Adipocyte (in vitro differentiated cells): ENCODE measurements at places on chromosomes 4 and X.

DNA sequence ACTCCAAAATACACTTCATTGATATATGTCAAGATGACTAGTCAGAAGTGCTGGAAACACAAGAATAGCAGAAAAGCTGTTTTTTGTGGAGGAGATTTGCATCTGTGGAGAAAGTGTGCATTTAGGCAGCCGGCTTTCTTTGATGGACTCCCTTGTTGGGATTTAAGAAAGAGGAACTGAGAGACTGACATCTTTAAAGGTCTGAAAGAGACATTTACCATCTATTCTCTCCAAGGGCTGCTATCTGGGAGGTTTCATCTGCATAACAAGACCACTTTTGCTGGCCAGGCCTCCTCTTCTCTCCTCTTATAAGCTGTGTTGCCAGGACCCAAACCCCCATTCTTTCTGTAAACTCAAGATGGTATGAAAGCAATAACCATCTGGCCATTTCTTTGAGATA, 1065.0 kb downstream of the NLGN4X start:
- DNase-seq = no peak

- DNase-seq = no peak
Measured at GRCh38 chr4:110620322-110620690, 2.6 kb downstream of the PITX2 start.

DNA sequence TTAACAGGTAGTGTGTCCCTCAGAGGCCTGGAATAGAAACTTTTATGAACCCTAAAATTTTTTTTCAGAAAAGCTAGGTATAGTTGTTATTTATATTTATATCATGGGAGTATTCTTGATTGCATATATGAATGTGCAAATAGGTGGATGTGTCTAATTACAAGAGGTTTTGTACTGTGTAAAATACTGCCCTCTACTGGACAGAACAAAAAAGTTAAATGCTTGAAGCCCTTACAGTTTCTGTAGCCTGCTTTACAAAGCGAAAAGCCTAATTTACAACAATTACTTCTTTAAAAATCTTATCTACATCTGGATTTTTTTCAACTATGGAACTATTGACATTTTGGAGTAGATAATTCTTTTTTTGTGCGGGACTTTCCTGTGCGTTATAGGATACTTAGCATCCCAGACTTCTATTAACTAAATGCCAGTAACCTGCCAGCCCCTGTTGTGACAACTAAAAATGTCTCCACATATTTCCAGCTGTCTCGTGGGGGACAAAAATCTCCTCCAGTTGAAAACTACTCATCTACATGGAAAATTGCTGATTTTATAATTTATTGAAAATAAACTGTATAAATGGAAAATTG, 35.1 kb downstream of the ENPEP start:
- DNase-seq = peak; percentile 88

DNA sequence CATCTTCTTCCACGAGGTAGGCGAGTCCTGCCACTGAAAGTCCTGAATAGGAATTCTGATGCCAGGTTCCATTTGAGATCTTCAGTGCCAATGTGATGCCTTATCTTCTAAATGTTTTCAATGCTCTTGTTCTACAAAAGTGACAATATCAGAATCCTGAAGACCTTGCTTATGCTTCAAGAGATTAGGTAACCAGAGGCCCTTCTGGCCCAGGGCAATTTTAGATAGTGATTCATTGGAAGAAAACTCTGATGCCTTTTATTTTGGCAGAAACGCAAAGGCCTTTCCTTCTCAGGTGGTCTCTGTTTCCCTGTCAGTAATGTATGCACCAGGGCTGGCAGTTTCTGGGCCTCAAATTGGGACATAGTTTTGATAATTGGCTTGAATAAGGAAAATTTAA, 144.8 kb downstream of the CEP135 start:
- DNase-seq = no peak

GRCh38 chrX:136752796-136753195, 27.9 kb downstream of the ARHGEF6 start:
- peak; percentile 50 for DNase-seq

- DNase-seq = peak; percentile 6
Measured at GRCh38 chrX:23503835-23504539, 163.3 kb upstream of the PRDX4 start.

- peak; percentile 52 for DNase-seq
Measured at GRCh38 chrX:69163936-69164741, 1.1 kb downstream of the PJA1 start.

DNA sequence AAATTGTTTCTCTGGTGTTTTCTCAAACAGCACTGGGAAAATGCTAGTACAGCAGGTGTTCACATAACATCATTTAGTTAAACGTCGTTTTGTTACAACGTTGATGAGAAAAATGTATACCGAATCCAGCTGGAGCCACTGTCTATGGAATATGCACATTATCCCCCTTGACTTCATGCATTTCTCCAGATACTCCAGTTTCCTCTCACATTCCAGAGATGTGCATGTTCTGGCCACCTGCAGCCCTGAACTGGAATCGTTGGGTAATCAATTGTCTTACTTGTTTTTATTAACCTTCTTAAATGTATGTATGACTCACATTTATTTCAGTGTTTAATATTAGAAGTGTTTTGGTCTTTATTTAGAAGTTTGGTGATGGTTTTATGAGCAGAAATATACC, 18.4 kb upstream of the ODAM start:
- no peak for DNase-seq

- DNase-seq = no peak
Measured at GRCh38 chr4:146638333-146638785, 334 bp upstream of the POU4F2 start.

DNA sequence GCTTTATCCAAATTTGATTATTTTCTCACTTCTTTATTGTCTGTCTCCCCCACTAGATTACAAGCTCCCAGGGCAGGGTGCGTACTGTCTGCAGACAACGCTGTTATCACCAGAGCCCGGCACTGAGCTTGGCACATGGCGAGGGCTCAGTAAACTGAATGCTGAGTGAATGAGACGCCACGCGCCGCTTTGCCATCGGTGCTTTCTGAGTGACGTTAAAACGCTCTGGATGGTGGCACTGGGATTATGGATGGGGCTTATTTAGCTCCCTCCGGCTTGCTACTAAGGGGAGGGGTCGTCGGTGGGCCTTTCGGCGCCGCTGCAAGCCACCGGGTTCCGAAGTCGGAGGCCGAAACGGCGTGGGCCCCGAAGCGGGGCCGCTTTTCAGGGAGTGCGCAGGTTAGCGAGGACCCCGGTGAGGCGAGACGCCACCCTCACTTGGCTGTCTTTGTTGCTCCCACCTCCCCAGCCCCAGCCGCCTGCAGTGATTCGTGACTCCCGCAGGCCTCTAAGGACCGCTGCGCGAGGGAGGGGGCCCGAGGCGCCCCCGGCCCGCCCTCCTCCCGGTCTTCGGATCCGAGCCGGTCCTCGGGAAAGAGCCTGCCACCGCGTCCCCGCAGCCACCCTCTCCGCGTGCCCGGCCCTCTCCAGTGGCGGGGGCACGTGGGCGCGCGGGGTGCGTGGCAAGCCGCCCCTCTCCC, 569 bp upstream of the FHL1 start:
- DNase-seq = peak; percentile 31

DNA sequence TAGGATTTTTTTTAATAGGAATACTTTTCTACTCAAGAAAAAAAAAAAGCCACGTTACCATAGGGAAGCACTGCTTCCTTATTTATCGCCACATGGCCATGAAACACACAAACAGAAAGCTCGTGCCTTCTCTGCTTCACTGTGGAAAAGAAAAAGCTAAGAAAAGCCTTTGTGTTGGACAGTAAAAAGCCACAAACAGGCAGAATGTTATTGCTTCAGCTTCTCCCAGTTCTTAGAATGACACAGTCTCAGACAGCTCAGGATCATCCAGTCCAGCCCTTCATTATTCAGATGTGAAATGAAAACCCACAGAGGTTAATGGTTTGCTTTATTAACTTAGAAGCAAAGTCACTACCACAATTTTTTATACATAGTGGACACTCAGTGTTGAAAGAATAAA, 181.6 kb upstream of the NOCT start:
- no peak for DNase-seq

- DNase-seq = no peak
Measured at GRCh38 chr4:178471994-178472393, 1029.8 kb upstream of the AGA start.

DNA sequence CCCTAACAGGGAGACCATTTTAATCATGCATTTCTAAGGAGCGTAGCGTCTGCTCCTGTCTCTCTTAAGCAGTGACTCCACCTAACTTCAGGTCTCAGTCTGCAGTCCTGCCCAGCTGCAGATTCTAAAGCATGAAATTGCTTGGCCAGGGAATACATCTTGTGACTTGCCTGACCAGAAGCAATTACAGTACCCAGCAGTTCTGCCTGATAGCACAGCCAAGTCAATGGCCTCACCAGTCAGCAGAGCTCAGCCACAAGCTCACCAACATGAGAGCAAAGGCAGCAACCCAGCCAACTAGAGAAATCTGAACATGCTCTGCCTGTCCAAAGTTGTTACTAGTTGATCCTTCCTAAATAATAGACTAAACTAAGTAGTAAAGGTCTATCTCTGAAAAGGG, 2011.9 kb upstream of the PCDH10 start:
- DNase-seq = no peak

DNA sequence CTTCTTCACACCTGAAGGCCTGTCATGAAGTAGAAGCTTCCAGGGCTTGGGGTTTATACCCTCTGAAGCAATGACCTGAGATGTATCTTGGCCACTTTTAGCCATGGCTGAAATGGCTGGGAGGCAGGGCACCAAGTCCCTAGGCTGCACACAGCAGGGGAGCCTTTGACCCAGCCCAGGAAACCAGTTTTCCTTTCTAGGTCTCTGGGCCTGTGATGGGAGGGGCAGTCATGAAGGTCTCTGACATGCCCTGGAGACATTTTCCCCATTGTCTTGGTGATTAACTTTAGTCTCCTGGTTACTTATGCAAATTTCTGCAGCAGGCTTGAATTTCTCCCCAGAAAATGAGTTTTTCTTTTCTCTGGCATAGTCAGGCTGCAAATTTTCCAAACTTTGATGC, 511.0 kb upstream of the KLHL4 start:
- DNase-seq = no peak

- DNase-seq = peak; percentile 93
Measured at GRCh38 chr4:153233761-153234371, 29.6 kb downstream of the TRIM2 start.

- no peak for DNase-seq
Measured at GRCh38 chrX:44261286-44261685, 82.2 kb downstream of the EFHC2 start.

GRCh38 chrX:14902537-14902936, 29.3 kb downstream of the MOSPD2 start:
- no peak for DNase-seq

DNA sequence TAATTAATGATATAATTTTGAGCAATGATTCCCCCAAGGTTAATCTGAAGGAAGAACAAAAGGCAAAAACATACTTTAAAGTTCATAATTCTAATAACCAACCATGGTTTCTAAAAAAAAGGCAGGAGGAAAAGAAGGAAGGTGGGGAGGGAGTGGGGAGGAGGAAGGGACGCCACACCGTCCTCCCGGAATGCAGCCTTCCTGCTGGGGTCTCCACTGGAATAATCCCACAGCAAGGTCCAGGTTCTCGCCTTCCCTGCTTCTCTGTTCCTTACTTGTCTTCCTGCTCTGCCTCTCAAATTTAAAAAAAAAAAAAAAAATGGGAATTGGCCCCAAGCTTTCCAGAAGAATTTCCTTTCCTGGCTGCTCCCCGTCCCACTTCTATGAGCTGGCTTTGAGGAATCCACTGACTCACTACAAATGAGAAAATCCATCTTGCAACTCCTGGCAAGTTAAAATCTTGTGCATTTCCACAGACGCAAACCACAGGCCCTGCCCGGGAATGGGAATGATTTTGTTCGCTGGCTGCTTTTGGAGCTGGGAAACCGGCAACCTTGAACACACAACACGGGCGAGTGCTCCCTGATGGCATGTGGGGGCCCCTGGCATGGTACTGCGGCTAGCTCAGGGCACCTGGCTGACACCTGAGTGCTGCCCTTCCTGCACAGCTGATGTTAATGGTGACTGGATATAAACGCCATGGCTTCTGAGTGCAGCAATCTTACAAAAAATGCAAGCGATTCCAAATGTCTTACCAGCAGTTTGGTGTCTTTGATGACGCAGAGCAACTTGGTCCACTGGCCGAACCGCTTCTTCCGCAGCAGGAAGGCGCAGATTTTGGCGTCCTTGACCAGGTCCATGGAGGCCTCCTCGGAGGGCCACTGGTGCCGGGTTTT, 97.0 kb downstream of the AFAP1 start:
- DNase-seq = peak; percentile 95

GRCh38 chr4:36374836-36375511, 93.6 kb downstream of the DTHD1 start:
- no peak for DNase-seq

DNA sequence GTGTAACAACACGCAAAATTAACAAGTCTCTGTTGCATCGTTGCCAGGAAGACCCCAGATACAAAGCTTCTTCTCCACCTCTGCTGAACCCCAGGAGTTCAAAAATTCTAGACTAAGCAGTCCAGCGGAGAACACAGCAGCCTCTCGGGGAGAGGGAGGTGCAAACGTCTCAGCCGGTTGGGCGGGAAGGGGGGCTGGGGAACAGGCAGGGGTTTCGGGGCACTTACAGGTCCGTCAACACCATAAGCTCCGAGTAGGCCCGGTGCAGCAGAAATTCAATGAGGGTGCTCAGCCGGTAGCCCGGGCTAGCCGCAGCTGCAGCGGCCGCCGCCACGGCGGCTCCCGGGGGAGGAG, 394 bp downstream of the MED14 start:
- DNase-seq = peak; percentile 54

DNA sequence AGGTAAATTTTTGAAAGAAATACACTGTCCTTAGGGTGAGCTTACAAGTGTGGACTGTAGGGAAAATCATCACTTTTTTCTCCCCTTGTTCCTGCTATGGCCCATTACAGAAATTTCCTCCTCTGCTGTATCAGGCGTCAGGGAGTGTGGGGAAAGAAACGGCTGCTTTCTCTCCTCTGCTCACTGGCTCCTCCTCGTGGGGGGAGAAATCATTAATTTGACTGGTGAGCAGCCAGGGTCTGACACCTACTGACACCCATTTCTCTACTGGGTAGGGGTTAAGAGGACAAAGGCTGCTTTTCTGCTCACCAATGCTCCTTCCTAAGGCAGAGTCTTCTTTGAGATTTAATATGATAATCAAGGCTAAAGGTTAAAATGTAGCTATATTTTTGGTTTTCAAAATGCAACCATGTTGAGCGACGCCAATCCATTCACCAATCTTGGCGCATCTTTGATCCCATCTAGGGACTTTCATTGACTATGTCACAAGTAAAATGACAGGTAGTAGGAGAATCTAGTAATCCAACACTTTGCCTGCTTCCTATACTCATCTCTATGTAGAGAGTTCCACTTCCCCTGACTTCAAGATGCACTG, 25.1 kb downstream of the SETD7 start:
- DNase-seq = peak; percentile 41

DNA sequence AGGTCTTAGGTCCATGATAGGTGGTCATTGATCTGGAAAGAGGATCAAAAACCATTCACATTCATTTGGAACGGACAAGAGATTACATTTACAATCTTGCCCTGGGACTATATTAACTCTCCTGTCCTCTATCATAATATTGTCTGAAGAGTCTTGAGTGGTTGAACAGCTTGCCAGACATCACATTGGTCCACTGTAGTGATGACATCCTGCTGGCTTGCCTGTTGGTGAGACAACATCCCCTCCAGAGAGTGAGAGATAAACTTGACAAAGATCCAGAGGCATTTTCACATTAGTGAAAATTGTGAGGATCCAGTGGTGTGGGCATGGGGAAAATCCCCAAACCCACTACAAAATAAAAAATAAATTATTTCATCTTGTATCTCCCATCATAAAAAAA, 155.7 kb upstream of the LEF1 start:
- DNase-seq = no peak

GRCh38 chrX:572538-573124, 58.0 kb upstream of the SHOX start:
- DNase-seq = no peak

- DNase-seq = no peak
Measured at GRCh38 chr4:11209826-11210225, 218.9 kb downstream of the HS3ST1 start.

- DNase-seq = no peak
Measured at GRCh38 chrX:153102418-153102817, 30.2 kb downstream of the PNMA6A start.
